ENCODE measurements at places on chromosomes 3 and 15.

DNA sequence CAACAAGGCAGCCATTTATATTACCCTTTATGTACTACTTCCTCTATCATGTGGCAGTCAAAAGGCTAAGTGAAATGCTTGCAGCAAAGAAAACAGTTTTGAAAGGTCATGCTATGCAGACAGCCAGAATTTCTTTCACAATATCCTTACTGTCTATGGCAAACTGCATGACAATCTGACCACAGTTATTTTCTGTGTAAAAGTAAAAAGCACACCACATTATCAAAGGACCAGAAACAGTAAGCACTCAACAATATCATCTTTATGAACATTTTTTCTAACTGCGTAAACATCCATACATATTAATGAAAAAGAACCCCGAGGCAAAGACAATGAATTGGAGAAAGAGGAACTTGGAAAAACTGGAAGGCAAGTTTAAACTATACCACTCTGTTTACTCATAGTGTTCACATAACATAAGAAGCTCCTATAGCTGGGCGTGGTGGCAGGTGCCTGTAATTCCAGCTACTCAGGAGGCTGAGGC lies 47.9 kb downstream of the PIK3CB start:
- DNase-seq: no peak

- DNase-seq: no peak
These were observed 136.7 kb downstream of the AQP9 start for GRCh38 chr15:58274885-58275284.

GRCh38 chr15:62118520-62119226 lies 46.4 kb downstream of the C2CD4B start:
- no peak for DNase-seq

DNA sequence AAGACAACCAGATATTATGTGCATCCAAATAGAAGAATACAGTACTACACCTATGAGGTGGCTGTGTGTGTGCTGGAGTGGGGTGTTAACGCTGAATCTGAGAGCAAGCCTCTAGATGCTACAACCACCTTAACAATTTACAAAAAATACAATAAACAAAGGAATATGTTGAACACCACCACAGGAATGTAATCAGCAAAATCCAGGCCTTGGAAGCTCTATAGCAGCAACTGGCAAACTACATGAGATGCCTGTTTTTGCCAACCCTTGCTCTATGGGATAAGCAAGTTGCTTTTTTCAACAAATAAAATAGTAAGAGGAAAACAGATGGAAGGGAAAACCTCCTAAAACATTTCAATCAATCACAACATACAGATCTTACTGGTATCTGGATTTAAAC lies 23.9 kb downstream of the SLTM start:
- DNase-seq: no peak

DNA sequence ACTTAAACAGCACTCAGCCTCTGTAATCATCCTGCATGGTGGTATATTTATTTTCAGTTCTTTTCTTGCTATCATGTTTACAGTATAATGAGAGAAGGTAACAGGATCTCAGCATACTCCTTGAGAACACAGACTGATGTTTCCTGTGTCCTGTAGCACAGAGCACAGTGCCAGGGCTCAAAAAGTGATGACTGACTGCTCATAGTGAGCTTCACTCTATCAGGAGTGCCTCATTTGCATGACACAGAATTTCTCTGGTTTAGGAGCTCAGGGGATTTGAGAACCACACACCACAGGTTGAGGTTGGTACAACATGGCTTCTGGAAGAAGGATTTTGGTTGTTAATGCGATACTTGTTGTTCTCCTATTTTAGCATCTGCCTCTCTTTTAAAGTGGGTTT lies 68.5 kb upstream of the SLC2A2 start:
- DNase-seq: no peak

DNA sequence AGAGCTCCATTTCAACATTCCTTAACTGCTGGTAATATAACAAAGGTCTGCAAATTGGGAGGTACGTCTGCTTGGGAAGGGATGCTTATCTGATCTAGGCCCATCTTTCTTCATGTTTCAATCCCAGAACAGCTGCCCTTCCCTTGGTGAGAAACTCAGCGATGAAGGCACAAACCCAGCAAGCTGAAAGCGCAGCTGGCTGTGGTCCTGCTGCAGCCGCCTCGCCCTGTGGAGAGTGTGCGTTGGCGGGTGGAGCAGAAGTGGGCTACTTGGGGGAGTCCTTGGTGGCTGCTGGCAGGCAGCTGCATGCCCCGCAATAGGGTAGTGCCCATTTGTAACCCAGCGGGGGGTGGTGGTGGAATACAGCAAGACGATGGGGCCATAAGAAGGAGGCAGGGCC lies 160.6 kb upstream of the WNT5A start:
- no peak for DNase-seq

- DNase-seq: no peak
These were observed 23.5 kb downstream of the PFN2 start for GRCh38 chr3:149947231-149947630.

DNA sequence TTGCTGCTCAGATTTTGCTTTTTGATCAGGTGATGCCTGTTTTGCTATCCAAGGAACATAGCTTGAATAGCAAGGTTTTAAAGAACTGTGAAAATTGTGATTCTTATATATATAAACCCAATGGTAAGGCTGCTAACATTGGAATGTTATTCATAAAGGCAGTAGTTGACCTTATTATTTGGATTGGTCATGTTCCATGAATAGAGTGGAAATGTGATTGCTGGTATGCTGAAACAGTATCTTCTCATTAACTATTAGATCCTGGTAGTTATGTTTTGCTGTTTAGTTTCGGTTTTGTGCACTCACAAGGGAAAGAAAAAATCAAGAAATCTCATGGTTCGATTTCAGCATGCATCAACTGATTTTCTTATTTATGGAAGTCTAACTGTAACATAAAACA lies 78.7 kb upstream of the NPHP3 start:
- DNase-seq: no peak

- DNase-seq: no peak
These were observed 47.6 kb downstream of the MBNL1 start for GRCh38 chr3:152316318-152316717.

DNA sequence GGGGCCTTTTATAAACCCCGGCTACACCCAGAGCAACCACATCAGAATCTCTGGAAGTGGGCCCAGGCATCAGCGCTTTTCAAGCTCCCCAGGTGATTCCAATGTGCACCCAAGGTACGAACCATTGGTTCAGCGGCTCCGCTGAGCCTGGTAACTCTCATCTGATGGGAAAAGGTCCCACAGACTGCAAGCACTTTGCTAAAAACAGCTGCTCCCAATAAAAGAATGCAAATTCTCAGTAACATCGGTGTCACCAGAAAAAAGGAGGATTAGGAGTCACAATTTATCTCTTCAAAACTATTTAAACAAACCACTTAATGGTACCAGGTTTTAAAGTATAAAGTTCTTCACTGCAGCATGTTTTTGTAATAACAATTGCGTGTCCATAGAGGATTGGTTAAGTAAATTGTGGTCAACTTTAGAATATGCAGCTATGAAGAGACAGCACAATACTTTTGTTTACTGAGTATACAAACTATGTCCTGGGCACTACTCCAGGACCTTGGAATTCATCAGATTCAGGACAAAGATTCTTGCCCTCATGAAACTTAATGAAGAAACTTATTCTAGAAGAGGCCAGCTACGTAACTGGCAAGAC lies 660.7 kb upstream of the ADAMTS9 start:
- no peak for DNase-seq

GRCh38 chr15:39784638-39785037 lies 2.0 kb upstream of the FSIP1 start:
- no peak for DNase-seq

GRCh38 chr15:73951601-73952000 lies 25.3 kb downstream of the LOXL1 start:
- DNase-seq: no peak

DNA sequence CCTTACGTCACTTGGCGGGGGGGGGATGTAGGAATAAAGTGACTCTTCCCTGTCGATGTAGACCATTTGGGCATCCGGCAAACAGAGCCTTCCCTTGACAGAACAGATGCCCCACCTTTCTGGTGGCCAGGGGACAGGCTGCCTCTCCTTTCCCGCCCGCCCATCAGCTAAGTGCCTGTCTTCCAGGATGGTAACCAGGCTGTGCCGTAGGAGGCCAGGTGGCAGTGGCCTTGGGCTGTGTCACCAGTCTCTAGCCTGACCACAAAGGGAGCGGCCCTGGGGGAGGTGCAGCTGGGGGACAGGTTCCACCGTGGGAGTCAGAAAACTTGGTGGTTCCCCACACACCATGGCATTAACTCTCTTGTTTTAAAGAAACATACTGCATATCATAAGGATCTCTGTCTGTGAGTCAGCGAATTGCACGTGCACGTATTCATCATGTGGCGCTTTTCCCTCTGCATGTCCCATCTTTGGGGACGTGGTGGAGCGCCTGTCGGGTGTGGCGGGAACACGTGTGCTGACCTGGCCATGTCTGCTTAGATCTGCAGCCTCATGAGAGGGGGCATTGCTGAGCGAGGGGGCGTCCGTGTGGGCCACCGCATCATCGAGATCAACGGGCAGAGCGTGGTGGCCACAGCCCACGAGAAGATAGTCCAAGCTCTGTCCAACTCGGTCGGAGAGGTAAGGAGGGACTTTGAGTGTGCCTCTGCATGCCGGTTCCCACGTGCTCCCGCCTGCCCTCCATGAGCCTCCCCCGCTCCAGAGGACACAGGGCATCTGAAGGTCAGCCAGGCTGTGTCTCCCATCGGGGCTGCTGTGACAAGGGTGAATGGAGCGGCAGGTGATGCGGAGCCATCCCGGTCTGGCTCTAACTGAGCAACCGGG lies 156.0 kb downstream of the NSMCE3 start:
- DNase-seq: no peak

GRCh38 chr15:36501063-36501678 lies 78.3 kb upstream of the CDIN1 start:
- no peak for DNase-seq

DNA sequence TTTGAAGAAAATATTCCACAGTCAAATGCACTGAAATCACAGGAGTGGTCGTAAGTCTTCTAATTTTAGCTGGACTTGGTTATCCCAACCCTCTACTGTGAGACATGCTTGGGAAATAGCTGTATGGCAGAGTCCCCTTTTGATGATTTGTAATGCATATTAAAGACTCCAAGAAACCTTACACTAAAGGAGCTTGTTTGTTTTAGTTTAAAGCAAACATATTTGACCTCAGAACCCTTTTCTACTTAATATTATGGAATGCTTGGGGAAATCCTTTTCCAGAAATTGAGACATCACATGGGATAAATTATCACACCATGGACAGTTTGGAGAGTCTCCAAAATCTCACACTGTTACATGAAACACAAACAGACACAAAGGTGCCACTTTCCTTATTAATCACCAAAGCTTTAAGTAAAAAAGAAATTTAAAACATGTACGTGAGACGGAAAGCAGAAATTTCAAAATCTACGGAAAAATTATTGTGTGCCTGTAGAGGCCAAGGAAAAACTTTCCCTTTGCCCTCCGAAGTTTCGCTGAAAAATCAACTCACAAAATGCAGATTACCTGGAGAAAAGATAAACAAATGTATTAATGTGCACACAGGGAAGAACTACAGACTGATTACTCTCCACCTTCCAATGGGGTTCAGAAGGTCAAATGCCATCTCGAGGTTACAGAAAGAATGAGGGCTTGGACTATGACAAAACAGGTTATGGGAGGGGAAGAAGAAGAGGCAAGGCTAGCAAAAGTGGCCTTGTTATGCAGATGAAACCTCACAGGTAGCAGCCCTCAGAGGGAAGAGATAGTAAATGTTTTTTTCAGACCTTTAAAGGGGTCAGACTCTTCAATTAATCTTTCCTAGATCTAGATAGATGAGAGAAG lies 7.0 kb upstream of the CPB1 start:
- DNase-seq: no peak

DNA sequence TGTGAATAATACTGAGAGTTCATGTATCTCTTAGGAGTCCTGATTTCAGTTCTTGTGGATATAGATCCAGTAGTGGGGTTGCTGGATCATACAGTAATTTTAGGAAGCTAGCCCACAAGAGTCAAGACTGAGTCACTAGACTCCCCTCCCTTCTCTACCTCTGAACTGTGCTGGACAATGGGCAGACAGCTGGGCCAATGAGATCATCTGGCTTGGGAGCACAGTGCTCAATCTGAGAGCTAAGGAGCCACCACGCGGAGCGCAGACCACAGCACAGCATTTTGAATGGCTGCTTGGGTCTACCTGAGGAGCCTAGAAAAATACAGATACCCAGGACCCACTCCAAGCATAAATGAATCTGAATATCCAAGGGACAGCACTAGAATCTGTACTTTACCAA lies 32.5 kb downstream of the WNT5A start:
- DNase-seq: no peak

GRCh38 chr3:169403855-169404519 lies 259.5 kb downstream of the MECOM start:
- no peak for DNase-seq

- no peak for DNase-seq
These were observed 317.1 kb upstream of the TGFBR2 start for GRCh38 chr3:30289324-30289723.

DNA sequence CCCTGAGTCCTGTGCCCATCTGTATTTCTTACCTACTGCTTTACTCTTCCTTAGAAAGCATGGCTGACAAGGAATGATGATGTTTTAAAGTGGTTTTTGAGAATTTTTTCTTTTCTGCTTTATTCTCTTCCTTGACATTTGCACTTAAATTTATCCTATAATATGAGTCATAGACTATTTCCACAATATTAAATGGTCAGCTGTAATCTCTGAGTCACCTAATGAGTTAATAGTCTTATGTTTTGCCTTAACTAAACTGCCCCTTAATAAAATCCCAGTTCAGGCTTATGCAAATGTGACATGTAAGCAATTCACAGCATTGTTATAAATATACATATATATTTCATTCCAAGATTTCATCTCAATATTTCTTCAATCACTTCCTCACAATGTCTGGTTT lies 23.8 kb downstream of the MEIS2 start:
- DNase-seq: no peak

GRCh38 chr3:41267975-41268640 lies 68.8 kb downstream of the CTNNB1 start:
- DNase-seq: no peak

DNA sequence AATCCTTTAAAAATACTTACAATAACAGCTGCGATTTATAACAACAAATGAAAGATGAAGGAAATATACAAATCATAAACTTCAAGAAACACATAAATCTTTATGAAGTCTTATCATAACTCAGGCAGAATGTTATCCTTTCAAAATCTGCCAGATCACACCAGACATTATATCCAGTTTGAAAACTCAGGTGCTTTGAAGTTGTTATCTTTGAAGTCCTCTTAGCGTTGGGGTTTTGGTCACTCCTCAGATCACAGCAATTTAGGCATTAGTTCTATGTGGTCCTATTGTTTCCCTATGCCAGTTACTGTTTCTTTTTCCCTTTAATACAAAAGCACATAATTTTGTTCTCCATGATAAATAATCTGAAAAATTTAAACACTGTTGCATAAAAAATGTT lies 934.6 kb downstream of the EPHA3 start:
- DNase-seq: no peak

GRCh38 chr3:6806991-6807390 lies 53.9 kb upstream of the GRM7 start:
- DNase-seq: no peak

Measured in activated T-helper 2 cell treated with anti-CD3 and anti-CD28 coated beads, Interferon-gamma antibody, Interleukin-2, Interleukin-4, amounts not matched to agents 10 μg/mL and 5 μg/mL and 100 μg/mL, durations not matched to agents 14 hours and 24 hours and 36 hours (primary cell).